Erythroblast (primary cell): ENCODE measurements at places on chromosomes 1 and 21.
A peak's percentile ranks its signal among the peaks of the same experiment; 100 is the strongest.

- no peak for DNase-seq
Measured at GRCh38 chr1:5634893-5635292, 357.3 kb downstream of the NPHP4 start.

DNA sequence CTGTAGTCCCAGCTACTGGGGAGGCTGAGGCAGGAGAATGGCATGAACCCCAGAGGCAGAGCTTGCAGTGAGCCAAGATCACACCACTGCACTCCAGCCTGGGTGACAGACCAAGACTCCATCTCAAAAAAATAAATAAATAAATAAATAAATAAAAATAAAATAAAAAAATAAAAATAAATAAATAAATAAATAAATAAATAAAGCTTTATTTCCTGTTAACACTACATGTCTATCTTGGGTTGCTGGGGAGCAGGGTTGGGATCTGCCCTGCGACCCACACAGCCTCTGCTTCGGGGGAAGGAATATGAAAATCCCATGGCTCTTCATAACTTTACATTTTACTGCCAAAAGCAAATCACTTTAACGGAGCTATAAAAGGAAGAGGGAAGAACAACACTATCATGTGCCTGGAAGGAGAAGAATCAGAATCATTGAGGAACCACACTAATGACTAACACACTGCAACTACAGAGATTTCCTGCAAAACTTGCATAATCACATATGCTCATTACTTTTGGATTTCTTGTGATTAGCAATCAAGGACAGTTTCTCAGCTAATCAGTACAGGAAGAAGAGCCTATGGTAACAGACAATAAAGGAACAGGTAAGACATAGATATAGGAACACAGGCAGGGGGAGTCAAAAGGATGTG, 72.8 kb upstream of the CD55 start:
- no peak for DNase-seq

DNA sequence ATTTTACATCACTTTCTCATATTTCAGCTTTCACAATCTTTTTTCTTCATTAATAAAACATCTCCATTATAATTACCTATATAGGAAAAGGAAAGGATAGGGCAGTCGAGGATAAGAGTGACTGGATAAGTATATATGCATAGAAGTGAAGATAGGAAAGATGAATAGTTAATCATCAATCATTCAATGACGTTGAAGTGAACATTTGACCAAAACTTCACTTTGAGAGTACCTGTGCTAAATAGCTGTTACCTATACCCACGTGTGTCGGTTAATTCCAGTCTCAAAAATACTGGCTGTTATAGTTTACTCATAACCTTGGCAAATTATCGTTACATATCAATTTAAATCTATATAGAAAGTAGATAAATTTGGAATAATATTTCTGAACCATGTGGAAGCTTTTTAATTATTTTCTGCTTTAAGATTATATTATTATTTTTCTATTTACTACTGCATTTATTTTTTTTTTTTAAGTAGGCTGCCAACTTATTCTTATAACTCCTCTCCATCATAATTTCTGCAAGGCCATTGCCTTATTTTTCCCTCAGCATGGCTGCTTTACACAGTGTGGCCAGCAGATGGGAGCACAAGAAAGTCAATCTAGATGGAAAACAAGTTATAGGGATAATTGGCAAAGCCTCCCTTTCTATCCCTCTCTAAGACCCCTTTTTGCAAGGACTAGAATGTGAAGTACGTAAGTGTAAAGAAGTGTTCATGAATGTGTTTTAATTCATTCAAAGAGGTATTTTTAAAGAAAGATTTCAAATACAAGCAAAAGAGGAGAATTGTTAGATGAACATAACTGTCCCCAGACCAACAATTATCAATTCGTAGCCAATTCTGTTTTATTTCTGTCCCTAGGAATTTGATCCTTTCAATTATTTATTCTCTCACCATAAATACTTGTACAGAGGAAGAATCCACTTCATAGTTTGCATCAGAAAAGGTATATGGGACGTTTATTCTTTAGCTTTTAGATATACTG, 290.4 kb downstream of the KCNT2 start:
- peak; percentile 41 for DNase-seq

- DNase-seq, result no peak
Measured at GRCh38 chr1:209029737-209030136, 553.8 kb upstream of the CAMK1G start.

DNA sequence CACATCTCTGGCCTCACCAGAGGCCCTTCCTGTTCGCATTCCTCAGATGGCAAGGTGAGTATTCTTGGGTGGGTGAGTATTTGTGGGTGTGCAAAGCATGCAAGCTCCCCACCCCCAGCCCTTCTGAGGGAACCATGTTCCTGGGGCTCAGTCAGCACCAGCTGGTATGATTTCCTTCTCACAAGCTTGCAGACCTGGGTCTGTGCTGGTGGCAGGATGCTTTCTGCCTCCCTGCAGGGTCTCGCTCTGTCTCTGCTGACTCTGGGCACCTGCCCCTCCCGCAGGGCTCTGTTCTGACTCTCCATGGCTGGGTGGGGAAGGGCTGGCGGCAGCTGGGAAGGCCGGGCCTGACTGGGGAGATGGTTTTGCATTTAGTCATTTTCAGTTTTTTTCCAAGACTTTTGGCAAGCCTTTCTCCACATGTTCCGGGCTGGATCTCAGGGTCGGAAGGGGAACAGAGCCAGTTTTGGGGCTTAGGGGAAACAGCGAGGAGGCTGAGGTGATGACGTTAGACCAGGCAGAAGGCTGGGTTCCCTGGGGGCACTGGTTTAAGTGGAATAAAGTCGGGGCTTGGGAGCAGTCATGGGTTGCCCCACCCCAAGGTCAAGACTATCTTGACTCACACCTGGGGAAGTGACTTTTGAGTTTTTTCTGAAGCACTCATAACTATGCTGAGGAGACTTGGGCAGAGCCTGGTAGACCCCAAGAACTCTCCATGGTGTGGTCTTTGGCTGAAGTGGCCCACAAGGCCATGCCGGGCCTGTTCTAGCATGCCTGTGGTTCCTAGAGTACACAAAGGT, 6.2 kb downstream of the RASSF5 start:
- DNase-seq, result no peak

GRCh38 chr1:235971020-235971419, 93.9 kb downstream of the NID1 start:
- DNase-seq, result no peak

DNA sequence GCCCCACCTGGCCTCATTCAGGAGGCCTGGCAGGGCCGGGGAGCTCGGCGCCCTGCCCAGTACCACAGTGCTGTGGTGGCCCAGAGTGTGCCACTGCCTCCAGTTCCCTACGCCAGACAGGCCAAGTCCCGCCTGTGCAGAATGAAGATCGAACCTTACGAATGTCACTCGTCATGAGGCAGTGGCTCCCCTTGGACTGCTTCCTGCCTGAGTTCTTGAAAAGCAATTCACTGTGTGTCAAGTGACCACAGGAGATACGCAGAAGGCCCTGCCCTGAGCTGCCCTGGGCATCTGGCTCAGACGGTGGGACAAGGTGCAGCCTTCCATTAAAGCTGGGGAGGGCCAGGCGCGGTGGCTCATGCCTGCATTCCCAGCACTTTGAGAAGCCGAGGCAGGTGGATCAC, 49.6 kb upstream of the LRP8 start:
- DNase-seq, result no peak
